ENCODE measurements at places on chromosomes 13 and 19. TPM values are rescaled to one million over a fixed set of nuclear protein-coding genes. Genes with fewer than 3 reads are reported as not detected.

The PSG6 gene
- not detected for total RNA-seq

The LGALS7 gene
- total RNA-seq = 1.1 TPM

The ABHD13 gene
- 19.7 TPM for total RNA-seq

The LYPD5 gene
- total RNA-seq = 1.6 TPM

The DLEU7 gene
- total RNA-seq = 24.0 TPM

The PEAK3 gene
- total RNA-seq = not detected

The PCDH17 gene
- total RNA-seq = 21.1 TPM

The TMEM59L gene
- 34.5 TPM for total RNA-seq

The CLC gene
- not detected for total RNA-seq

The EEF1AKMT1 gene
- 21.2 TPM for total RNA-seq

The CYSLTR2 gene
- 1.1 TPM for total RNA-seq

The NPAS1 gene
- 5.8 TPM for total RNA-seq

The F7 gene
- total RNA-seq = 0.16 TPM

The ASPDH gene
- total RNA-seq = 0.62 TPM

The LILRB2 gene
- not detected for total RNA-seq

The DACT3 gene
- total RNA-seq = 14.5 TPM

The ZNF480 gene
- 9.4 TPM for total RNA-seq

The PAN3 gene
- total RNA-seq = 50.2 TPM

The CYP4F11 gene
- total RNA-seq = 0.16 TPM

The KIR2DL1 gene
- not detected for total RNA-seq

The MISP3 gene
- total RNA-seq = 1.6 TPM

The RDH13 gene
- total RNA-seq = 15.0 TPM

The GPC6 gene
- total RNA-seq = 9.8 TPM

The IL17D gene
- 7.6 TPM for total RNA-seq

The NAPSA gene
- 0.16 TPM for total RNA-seq

The NKPD1 gene
- 0.47 TPM for total RNA-seq

The ZNF571 gene
- total RNA-seq = 11.7 TPM

The TNNI3 gene
- total RNA-seq = not detected

The ZBTB32 gene
- not detected for total RNA-seq

The CYP4F8 gene
- not detected for total RNA-seq

The ZNF418 gene
- total RNA-seq = 64.3 TPM

The PIBF1 gene
- total RNA-seq = 31.5 TPM

The CD70 gene
- not detected for total RNA-seq

The PPP1R13L gene
- total RNA-seq = not detected

The ADGRE2 gene
- total RNA-seq = 0.16 TPM

The BRCA2 gene
- 2.3 TPM for total RNA-seq

The SERPINE3 gene
- total RNA-seq = 0.16 TPM

The MYPOP gene
- total RNA-seq = 0.78 TPM

The ZSCAN18 gene
- total RNA-seq = 87.0 TPM

The METTL21C gene
- not detected for total RNA-seq

The KCNC3 gene
- 2.3 TPM for total RNA-seq

The IQCN gene
- 0.47 TPM for total RNA-seq

The GARIN5A gene
- 0.62 TPM for total RNA-seq

The SIGLECL1 gene
- total RNA-seq = not detected

The TEX26 gene
- total RNA-seq = 2.3 TPM

The GPR18 gene
- not detected for total RNA-seq

The ZNF506 gene
- total RNA-seq = 69.3 TPM

The TEX101 gene
- not detected for total RNA-seq

The PRX gene
- total RNA-seq = 2.5 TPM

All from occipital lobe (tissue), 3 donors.